ENCODE measurements at places on chromosomes 12 and 14.

- DNase-seq, result no peak
These were observed 921 bp upstream of the CEP83 start for GRCh38 chr12:94460616-94460959.

DNA sequence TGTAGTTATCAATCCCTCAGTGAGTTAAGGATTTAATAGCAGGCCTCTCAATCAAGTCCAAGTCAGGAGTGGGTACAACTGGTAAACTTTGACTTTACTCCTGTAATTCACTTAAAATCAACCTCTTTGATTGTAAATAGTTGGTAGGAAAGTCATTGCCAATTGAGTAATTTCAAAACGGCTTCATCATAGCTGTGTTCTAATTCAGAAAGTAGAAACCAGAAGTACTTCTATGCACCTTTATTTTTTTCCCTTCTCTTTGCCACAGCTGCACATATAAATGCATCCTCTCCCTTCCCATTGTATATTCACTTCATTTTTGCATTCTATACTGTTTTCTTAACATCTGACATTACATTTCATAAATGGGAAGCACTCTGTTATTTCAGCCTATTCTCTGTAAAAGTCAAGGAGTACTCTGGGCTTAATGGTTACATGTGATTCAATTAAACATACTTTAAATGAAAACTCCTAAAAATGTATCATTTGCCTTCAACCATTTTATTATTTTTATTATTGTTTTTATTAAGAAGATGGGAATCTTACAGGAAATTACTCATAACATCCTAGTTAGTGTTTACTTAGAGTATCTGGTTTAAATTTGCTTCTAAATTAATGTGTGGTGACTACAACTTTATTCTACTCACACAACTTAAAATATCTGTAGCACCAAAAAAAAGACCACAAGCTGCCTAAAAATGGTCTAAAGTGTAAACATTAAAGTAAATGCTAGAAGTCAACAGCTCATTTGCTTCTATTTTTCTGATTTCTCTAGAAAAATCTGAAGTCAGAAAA, 171.2 kb downstream of the CEP128 start:
- no peak for DNase-seq

- DNase-seq, result peak; percentile 89
These were observed 3.2 kb downstream of the THTPA start for GRCh38 chr14:23559010-23559925.

DNA sequence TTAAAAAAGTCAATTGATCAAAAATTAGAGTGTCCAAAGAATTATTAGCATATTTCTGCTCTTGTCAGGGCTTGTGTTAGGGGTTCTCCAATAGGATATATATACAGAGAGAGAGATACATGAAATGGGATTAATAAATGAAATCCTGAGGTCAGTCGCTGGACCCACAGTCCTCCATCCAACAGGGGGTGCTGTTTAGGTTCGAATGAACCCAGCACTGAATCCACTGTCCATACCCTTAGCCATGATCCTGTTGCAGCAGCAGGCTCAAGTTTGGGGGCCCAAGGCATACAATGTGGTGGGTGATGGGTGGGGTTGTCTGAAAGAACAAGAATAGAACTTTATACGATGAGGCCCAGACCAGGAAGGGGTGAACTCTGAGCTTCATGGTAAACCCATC, 780 bp upstream of the MYO1H start:
- DNase-seq, result no peak

DNA sequence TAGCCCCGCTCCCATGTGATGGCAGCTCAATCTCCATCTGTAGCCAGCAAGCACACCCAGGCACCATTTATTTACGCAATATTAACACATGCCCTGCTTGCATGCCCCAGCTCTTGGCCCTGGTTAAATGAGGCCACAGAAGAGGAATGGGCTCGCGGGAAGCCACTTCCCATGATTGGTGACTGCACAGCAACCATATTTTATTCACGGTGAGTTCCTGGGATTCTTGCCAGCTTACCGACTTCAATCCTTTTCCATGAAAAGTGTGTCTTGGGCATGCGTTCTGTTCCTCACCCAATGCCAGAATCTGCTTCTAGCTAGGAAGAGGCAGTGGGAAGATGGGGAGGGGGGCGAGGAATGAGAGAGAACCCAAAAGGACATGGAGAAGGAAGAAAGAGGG, 54.7 kb downstream of the PITPNM2 start:
- DNase-seq, result no peak
